Stimulated activated CD4-positive, alpha-beta T cell treated with anti-CD3 and anti-CD28 coated beads, Interleukin-1b, Interleukin-23, amount 100 ng/mL, for 1 hour (primary cell): ENCODE measurements at places on chromosomes 16 and 17.

GRCh38 chr17:50381920-50382319 lies 8.9 kb downstream of the EME1 start:
- DNase-seq = no peak

GRCh38 chr17:56751145-56751738 lies 82.5 kb downstream of the C17orf67 start:
- no peak for DNase-seq

GRCh38 chr17:6427279-6427781 lies 7.6 kb downstream of the AIPL1 start:
- no peak for DNase-seq

GRCh38 chr17:61065263-61065773 lies 334.3 kb upstream of the TBX2 start:
- no peak for DNase-seq

DNA sequence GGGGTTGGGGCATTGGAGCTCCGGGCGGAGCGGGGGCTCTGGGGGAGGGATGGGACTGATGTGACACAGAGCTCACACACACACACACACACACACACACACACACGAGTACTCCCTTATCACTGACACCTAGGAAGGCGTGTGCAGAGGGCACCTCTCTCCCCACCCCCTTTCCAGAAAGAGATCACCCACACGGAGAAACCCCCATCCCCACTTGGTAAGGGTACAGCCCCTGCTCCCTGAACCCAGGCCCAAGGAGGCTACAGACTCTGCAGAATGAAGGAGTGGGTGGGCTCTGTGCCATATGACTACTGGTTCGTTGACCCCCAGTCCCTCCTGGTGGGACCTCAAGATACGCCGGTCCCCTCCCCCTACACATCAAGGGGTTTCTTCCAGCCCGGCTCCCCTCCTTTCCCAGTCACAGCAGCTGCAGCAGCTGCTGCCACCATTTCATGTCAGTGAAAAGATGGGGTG lies 8.7 kb upstream of the ARHGAP23 start:
- DNase-seq = no peak

- no peak for DNase-seq
Observed at GRCh38 chr17:67053438-67054000, 9.2 kb downstream of the CACNG1 start.

DNA sequence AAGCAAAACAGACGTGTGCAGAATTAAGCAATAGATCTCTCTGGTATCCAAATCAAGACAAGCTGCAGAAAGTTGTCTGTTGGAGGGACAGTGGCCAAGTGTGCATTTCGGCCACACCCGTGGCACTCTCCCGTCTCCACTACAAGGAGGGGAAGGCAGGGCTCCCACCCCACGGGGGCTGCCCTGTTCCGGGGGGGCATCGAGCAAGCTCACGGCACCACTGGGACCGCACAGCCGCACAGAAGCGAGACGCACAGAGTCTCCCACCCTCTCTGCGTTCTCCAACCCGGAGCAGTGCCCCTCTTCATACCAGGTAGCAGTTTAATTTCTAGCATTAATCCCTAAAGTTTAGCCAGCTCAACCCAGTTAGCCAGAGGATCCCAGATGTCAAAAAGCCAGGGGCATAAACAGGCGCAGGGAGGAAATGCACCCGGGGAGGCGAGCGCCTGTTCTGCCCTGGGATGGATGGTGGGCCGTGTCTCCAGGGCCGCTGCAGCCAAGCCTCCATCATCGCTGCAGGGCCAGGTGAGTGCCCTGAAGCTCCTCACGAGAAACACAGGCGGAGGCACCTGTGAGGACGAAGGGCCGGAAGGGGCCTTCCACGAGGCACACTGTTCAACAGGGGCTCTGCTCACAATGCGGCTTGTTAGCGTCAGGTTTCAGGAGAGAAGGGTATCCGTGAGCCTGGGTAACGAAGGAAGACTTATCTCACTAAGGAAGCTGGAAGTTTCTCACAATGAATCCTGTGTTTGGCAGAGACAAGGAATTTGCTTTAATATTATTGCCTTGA lies 42.1 kb upstream of the METRNL start:
- no peak for DNase-seq

DNA sequence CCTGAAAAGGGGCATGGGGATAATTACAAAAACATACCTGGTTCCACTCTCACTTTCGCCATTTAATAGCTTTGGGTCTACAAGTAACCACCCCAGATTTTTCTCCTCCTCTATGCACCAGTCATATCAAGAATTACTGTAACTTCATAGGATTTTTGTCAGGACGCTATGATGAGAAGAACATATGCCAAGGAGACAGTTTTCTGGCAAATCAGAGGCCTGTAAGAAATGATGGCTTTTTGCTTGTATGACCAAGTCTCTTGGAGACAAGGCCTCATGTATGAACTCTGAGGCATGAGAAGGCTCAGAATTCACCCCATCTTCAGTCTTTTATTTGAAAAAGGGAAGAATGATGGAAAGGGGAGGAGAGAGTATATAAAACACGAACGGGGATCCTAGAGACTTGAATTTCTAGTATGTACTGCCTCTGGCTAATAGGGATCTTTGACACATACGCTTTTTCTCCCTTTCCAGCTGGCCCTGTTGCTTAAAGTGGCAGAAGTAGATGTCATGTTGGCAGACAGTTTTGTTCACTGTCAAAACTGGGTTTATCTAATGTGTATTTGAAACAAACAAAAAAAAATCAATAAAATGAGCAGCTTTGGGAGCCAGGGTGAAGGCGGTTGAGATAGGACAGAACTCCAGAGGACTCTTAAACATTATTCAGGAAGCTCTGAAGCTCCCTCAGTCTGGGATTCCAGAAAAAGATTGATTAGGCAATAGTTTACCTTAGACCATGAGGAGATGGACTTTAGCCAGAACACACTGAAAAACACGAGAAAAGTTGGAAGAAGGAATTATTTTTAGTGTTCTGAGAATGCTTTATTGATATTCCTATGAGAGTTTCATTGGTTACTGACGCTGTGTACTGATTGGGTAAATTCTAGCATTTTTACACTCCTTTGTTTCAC lies 656.6 kb downstream of the WWOX start:
- no peak for DNase-seq

GRCh38 chr17:50221864-50222545 lies 20.6 kb upstream of the COL1A1 start:
- no peak for DNase-seq

GRCh38 chr17:40369923-40370322 lies 5.4 kb upstream of the GJD3 start:
- no peak for DNase-seq

- no peak for DNase-seq
Observed at GRCh38 chr17:60102632-60103096, 23.9 kb upstream of the HEATR6 start.

DNA sequence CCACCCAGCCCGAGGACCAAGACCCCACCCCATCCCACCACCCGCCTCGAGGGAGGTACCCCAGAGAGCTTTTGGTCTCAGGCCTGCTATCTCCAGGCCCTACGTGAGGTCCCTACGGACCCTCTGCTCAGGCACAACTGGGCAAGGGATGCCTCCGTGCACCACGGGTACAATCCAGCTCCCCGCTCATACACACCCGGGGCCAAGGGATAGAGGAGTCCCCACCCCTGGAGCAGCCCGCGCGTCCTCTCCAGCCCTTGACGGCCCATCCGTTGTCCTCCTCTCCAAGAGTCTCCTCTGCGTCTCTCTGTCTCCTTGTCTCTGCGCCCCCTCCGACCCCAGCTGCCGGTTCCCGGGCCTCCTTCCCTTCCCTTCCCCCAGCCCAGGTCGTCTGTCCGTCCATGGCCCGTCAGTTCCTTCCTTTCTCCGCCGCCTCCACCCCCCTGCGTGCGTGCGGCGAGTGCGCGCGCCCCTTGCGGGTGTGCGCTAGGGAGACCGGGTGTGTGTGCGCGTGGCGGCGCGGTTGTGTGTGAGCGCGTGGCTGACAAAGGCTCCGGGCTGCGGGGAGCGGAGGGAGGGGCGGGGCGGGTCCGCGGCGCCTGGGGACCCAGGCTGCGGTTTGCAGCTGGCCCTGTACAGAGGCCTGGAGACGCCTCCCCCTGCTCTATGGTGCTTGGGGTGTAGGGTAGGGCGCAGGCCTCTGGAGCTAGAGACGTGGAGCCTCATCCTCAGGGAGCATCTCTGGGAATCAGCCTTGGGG lies 930 bp downstream of the SPNS2 start:
- DNase-seq = no peak

GRCh38 chr16:17743578-17743977 lies 272.8 kb upstream of the XYLT1 start:
- DNase-seq = no peak

DNA sequence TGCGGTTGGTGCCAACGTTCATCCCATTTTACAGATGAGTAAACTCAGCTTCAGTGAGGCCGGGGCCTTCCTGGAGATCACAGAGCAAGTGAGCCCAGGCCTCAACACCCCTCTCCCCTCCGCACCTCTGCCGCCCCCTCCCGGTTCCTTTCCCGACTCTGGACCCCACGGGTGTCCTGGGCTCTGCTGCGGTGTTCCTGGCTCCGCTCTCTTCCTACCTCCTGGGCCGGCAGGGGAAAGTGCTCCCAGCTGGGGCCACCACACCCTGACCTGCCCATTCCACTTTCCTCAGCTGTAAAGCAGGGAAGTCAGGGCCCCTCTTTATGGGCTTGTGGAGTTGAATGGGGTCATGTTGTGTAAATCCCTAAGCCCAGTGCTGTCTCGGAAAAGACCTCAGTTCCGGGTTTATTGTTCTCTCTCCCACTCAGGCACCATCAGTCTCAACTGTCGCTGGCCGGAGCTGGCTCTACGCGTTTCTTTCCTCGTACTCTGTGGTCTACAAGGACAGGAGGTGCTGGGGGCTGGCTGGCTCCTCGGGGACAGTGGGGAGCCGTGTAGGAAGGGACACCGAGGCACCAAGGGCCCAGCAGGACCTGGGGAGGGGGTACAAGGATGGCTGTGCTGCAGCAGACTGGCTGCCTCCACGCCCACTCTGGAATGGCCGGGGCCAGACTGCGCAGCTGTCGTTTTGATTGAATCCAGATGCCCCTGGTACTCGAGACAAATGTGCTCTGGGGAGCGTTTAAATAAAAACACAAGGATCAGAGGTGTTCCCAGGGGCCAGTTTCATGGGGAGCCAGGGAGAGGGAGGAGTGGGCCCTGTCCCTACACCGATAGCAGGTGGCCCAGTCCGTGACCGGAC lies 21.7 kb upstream of the ACSF3 start:
- no peak for DNase-seq

DNA sequence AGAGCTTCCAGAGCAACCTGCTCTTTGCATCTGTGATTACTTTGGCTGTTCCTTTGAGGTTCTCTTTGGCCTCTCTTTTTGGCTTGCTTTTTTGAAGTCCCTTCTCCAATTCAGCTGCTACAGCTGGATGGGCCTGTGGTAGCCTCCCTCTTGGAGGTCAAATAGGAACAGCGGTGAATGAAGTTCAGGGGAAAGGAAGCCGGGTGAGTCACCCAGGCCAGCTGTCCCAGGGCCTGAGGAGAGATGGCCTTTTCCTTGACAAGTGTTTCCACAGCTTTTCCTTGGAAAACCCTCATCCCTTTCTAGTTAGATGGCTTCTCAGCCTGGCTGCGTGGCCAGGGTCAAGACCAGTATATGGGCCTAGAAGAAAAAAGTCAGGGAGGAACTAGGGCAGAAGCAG lies 103.1 kb downstream of the STX8 start:
- DNase-seq = no peak

- DNase-seq = no peak
Observed at GRCh38 chr16:78264642-78265041, 165.2 kb downstream of the WWOX start.

DNA sequence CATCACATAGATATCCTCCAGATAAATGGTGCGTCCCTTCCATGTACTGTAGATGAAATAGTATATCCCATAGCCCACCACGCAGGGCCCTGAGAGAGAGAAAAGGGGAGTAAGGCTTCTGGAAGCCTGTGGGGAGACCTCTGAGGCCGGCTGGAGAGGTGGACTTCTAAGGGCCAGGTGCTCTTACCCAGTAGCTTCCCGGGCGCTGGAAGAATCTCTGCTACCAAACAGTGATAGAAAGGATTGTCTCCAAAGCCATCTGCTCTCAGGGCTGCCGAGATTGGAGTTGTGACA lies 718 bp downstream of the SAT2 start:
- no peak for DNase-seq

GRCh38 chr17:54172096-54172984 lies 349.6 kb downstream of the KIF2B start:
- no peak for DNase-seq

DNA sequence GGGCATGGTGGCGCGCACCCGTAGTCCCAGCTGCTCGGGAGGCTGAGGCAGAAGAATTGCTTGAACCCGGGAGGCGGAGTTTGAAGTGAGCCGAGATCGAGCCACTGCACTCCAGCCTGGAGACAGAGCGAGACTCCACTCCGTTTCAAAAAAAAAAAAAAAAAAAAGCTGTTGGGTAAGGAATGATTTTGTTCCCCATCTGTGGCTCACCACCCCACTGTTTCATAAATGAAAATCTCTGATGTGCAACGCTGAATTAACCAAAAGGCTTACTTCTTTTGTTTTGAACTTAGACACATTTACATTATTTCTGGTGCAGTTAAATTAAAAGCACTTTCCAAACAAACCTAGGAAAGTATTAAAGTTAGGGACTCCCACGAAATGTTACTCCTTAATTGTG lies 1.2 kb upstream of the METTL9 start:
- DNase-seq = no peak

- DNase-seq = no peak
Observed at GRCh38 chr17:58338454-58338840, 9.9 kb upstream of the TSPOAP1 start.

DNA sequence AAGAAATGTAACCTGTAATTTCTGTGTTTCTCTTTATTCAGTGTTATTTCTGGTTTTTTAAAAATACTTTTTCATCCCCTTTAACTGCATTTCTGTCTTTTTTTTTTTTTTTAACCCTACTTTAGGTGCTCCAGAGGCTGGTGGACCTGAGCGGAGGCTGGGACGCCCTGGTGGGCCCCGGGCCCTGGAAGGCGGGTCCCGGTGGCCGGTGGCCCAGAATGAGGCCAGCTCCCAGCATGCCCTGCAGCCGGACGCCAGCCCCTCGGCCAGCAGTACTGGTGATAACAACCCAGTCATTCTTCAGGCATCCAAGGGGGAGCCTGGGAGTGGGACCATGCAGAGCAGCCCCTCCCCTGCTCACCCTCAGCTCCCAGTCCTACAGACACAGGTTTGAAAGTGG lies 1.5 kb downstream of the SRCAP start:
- no peak for DNase-seq

DNA sequence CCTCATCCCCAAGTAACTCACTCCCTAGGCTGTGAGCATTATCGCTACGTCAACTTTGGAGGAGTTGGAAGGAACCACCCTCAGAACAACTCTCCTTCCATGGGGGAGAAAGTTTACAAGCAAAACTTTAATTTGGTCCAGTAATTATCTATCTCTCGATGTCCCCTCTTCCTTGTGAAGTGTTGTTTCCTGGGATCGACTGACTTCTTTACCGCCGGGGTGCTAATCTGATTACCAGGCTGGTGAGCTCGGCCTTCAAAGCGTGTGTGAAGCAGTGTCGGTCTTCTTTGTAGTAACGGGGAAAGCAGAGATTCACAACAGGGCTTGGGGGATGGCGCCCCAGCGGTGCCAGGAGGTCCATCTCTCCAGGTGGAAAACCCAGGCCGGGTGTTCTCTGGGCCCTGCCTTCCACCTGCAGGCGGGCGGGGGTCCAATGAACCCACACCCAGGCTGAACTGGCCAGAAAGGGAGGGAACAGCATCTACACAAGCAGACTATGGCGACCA lies 14.5 kb upstream of the FOXF1 start:
- no peak for DNase-seq

GRCh38 chr16:66275775-66276428 lies 90.6 kb upstream of the CDH5 start:
- no peak for DNase-seq

- no peak for DNase-seq
Observed at GRCh38 chr17:69232650-69233049, 4.0 kb upstream of the ABCA10 start.
